Aorta (tissue), 5 donors: ENCODE measurements at places on chromosomes 5 and 9. TPM values are rescaled to one million over a fixed set of nuclear protein-coding genes. Genes with fewer than 3 reads are reported as not detected.

GARNL3 gene
- 70.9 TPM for total RNA-seq

SLC26A2 gene
- total RNA-seq: 14.0 TPM

PIK3R1 gene
- total RNA-seq: 132 TPM

DNA sequence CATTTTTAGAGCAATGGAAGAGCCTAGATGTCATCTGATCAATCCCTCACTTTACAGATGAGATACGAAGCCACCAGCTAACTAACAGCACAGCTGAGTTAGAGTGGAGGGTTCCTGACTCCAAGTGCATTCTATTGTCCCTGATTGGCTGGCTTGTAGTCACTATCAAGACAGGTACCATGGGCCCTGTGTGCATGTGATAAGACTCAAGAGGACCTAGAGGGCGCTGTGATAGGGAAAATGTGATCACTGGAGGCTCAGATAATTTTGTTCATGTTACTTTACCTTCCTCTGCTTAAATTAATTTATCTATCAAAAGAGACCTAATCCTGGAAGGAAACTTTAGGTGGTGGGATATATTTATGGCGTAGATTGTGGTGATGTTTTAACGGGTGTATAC, 19.5 kb upstream of the SNAPC3 start:
- no peak for DNase-seq

GRCh38 chr9:13934416-13934815, 379.5 kb downstream of the NFIB start:
- no peak for DNase-seq

DNA sequence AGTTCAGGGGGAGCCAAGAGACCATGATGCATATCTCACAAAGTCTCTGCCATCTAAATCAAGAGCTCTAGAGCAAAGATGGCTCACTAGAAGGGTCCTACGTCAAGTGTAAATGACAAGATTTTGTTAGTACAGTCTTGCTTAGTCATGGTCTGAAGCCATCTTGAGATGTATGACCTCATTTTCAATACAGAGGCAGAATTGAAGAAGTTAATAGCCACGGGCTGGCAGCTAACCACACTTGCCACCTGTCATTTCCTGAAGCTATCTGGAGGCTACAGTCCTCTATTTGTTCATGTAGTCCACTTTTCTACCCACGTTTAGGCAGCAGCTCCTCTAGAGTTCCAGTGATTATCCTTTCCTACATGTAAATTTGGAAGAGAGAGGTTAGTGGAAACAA, 231.7 kb upstream of the CDH12 start:
- DNase-seq: no peak

DNA sequence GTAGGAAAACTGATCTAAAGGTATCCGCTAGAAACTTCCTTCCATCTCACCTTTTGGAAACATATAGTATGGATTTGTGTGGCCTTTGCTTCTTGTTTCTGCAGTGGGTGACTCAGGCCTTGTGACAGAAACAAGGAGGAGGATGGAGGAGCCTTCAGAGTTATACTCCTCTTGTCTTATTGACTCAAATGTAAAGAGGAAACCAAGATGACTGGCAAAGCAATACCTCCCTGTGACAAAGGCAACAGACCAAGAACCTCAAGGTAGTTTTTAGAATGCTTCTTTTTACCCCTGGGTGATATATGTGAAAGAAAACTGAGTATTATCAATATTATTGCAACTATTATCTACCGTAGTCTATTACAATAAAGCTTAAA, 123.3 kb upstream of the SLIT3 start:
- DNase-seq: no peak

DNA sequence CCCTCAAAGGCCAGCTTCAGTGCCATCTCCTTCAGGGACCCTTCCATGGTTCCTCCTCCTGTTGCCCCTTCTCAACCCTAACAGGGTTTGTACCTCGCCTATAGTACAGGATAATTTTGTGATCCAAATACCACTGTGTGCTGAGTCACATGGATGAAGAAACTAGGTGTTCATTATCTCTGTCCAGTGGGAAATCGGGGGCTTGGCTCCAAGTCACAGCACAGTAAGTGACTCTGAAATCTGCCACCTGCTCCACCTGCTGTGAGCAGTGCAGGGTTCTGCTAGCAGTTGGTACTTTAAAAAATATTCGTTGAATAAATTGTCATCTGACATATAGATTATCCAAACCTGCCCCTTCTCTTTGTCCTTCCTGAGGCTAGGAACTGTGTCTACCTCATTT, 123.2 kb upstream of the OTULINL start:
- no peak for DNase-seq

DNA sequence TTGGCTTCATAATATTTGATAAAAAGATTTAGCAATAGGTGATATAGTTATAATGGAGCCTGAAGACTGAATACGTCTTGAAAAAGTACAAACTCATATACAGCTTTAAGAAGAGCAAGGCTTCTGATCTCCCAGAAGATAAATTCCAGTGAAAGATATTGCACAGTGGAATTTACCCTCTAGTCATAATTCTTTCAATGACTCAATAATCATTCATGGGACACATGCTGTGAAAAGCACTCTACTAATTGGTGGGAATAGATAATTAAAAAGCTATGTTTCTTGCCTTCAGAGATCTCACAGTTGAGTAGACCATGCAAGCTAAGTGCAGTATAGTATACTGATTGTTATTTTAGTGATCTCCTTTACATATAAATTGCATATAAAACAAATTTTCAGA, 538.6 kb upstream of the CYLC2 start:
- DNase-seq: no peak

DNA sequence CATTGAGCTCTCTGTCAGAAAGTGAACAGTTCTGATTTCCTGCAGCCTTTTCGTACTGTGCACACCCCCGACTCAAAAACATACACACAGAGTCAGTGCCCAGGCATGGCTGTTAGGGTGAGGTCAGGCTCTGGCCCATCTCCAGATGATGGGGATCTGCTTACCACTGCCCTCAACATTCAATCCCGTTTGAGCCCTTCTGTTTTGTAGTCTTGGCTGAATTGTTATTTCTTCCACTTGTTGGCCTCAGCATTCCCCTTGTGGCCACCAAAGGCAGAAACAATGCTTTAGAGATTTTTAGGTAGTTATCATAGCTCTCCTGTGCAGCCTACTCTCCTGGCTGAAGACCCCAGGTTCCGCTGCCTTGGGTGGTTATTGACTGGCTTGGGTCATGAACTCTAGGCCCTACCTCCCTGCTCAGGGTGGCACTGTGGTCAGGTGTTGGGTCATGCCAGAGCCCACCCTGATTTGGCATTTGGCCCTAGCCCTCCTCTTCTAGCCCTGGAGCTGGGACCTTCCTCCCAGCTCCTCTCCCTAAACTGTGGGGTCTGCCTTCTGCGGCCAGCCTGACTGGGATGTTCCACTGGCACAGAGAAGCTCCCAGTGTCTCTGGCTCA, 7.8 kb upstream of the MYOZ3 start:
- peak; percentile 48 for DNase-seq

DNA sequence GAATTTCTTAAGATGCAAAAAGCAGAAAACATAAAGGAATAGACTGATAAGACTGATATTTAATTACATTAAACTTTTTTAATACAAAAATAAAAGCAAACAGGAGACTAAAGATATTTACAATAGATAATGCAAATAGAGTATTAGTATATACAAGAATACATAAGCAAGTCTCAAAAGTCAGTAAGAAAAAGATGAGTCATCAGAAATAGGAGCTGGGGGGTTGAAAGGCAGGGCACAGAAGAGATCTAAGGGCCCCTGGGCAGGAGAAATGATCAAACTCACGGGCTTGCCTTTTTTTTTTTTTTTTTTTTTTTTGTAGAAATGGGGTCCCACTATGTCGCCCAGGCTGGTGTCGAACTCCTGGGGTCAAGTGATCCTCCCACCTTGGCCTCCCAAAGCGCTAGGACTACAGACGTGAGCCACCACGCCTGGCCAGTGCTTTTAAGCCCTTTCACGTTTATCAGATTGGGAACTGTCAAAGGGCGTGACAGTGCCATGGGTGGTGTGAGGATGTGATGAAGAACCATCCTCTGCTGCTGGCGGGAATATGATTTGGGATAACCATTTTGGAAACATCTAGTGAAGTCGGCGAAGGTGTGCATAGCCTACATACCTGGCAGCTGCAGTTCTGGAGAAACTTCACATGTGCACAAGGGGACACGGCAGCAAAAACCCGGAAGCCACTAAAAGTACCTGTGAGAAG, 126.1 kb downstream of the CACNA1B start:
- DNase-seq: no peak

- DNase-seq: peak; percentile 92
Measured at GRCh38 chr9:74887041-74887980, at the start of gene TRPM6. Gene TRPM6 (minus strand): TSS chr9:74887921. CDS start chr9:74887856, 65 bp downstream.

DNA sequence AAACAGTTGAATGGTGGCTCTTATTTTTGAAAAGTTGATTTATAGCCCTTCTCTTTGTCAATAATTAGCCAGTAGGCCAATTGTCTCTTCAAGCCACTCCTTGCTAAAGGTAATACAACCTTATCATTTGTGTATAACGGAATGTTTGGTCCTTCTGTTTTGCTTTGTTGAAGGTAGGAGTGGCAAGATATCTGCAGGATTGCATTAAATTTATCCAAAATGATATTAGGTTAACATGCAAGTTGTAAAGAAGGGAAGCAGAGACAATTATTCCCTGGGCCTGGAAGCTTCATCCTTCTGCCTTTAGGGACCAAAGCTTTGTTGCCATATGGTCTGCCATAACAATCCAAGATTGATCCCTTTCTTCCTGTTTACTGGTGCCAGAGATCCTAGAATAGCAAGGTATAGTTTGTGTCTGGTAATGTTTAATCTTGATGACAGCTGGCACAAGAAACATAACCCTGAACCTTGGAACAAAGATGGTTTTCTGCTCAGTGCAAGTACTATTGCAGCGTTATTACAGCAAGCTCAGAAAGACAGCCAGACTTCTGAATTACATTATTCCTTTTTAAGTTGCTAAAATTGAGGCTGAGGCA, 15.5 kb upstream of the FSD1L start:
- no peak for DNase-seq

- DNase-seq: no peak
Measured at GRCh38 chr5:95818181-95819147, 4.1 kb downstream of the GLRX start.
